ENCODE measurements at places on chromosomes 6 and 20. TPM values are rescaled to one million over a fixed set of nuclear protein-coding genes. Genes with fewer than 3 reads are reported as not detected.

The ITPR3 gene
- 20.0 TPM for total RNA-seq

The SSTR4 gene
- not detected for total RNA-seq

The EYA2 gene
- 11.0 TPM for total RNA-seq

The GINM1 gene
- 83.7 TPM for total RNA-seq

The NMBR gene
- total RNA-seq = 0.41 TPM

The KCNK16 gene
- total RNA-seq = not detected

Measured in uterus (tissue), 4 donors.